ENCODE measurements at places on chromosomes 12 and 14.

GRCh38 chr14:22428700-22429291 is 160.2 kb downstream of the DAD1 start:
- no peak overlapping the region for H3K4me3 ChIP-seq
- no peaks in the 10 kb centered on the region for H3K36me3 ChIP-seq
- H3K27me3 ChIP-seq: no peaks in the 10 kb centered on the region
- no peak for DNase-seq
- no peak overlapping the region for H3K27ac ChIP-seq

DNA sequence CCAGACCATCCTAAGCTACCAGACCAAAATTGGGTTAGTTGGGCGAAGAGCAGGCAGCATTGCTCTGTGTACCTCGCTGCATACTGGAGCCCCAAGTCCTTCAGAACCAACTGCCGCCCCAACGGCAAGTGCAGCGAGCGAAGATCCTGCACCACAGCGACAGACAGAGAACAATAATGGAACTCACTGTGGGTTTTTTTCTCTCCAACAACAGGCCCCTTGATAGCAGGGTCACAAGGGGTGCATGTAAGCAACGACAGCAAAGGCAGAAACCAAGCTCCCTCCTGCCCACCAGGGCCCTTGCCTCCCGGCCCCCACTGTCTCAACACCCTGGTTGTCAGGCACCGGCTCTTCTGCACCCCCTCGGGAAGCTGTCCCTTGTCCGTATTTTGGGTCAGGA is 39.0 kb downstream of the RNF34 start:
- H3K27ac ChIP-seq: no peak overlapping the region
- H3K4me3 ChIP-seq: no peak overlapping the region
- H3K4me1 ChIP-seq: no peaks in the 10 kb centered on the region
- H3K27me3 ChIP-seq: no peaks in the 10 kb centered on the region
- DNase-seq: no peak

DNA sequence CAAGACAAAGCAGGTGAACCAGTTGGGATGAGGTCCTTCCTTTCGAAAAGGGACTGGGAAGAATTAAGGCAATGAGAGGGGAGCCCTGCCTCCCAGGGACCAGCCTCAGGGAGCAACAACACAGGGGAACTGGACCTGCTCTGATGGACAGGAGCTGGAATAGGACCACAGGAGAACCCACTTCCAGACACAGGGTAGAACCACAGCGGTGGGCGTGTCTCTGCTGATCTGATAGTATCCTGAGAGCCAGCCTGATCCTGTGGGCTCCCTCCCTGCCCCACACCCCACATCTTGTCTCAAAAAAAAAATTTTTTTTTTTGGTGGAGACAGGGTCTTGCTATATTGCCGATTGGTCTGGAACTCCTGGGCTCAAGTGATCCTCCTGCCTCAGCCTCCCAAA is 13.6 kb upstream of the PLEK2 start:
- no peak overlapping the region for H3K4me3 ChIP-seq
- DNase-seq: peak; percentile 30
- H3K4me1 ChIP-seq: peaks cover 5% of the 10 kb centered on the region
- no peaks in the 10 kb centered on the region for H3K27me3 ChIP-seq
- no peaks in the 10 kb centered on the region for H3K36me3 ChIP-seq

DNA sequence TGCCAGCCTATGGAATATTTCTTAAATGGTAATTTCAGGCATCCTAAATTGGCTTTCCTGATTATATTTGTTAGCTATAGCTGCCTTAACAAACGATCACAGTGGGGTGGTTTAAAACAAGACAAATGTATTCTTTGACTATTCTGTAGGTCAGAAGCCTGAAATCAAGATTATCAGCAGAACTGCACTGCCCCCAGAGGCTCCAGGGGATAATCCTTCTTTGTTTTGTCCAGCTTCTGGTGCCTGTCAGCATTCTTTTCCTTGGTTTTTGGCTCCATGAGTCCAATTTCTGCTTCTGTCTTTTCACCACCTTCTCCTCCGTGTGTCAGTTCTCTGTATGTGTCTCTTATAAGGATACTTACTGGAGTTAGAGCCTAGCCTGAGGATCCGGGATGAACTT is 1282.2 kb upstream of the USP15 start:
- no peak overlapping the region for H3K27ac ChIP-seq
- DNase-seq: no peak
- H3K36me3 ChIP-seq: no peaks in the 10 kb centered on the region
- H3K4me3 ChIP-seq: no peak overlapping the region
- no peaks in the 10 kb centered on the region for H3K4me1 ChIP-seq

Data from pancreas (tissue), 10 donors.